ENCODE measurements at places on chromosomes 2 and 18. TPM values are rescaled to one million over a fixed set of nuclear protein-coding genes. Genes with fewer than 3 reads are reported as not detected.
A peak's percentile ranks its signal among the peaks of the same experiment; 100 is the strongest.

DNA sequence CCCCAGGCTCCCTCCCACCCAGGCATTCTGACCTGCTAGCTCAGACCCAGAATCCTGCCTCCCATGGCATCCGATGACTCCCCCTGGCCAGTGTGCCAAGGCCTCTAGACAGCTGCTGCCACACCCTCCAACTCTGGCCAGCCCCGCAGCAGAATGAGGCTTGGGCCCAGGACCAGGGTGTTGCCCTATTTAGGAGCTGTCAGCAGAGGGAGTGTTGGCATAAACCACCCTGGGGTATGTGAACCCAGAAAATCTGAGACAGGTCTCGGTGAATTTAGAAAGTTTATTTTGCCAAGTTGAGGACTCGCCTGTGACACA, 134.3 kb downstream of the KLHL29 start:
- no peak for DNase-seq

- no peak for DNase-seq
These were observed 239.8 kb upstream of the HS6ST1 start for GRCh38 chr2:128558441-128558840.

Gene NAT8
- total RNA-seq: not detected

DNA sequence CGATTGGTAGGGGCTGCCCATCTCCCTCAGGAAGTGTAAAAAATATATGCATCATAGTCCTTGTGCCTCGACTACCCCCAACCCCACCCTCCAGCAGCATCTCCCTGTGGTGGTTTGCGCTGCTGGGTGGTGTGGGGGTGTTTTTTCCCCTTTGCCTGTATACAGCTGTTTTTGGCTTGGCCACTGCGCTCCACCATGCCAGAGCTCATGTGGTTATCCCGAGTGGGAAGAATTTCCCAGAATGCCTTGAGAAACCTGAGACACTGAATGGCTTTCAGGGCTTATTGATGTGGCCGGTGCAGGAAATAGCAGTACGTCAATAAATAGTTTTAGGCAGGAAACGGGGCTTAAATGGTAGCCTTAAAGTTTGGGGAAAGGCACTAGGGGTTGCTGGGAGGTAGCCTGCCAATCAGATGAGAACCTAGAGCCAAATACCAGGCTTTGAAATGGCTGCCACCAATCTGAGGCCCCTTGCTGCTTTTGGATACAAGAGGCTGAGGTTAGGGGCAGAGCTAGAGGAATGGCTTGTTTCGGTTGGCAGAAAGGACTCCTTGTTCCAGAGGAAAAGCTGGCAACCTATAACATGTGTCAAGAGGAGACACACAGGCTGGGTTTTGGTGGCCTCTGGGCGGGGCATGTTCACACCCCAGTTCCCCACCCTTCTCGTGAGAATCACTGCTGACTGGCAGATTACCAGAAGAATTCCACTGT, 144.1 kb downstream of the SMAD7 start:
- peak; percentile 12 for DNase-seq

Gene CCDC74B
- total RNA-seq: not detected

GRCh38 chr2:56450047-56450446, 266.3 kb downstream of the CCDC85A start:
- DNase-seq: no peak

Gene KATNAL2
- total RNA-seq: 0.70 TPM

GRCh38 chr2:238513346-238513745, 86.6 kb downstream of the ASB1 start:
- no peak for DNase-seq

- no peak for DNase-seq
These were observed 461.6 kb downstream of the TXNL1 start for GRCh38 chr18:56176751-56177150.

DNA sequence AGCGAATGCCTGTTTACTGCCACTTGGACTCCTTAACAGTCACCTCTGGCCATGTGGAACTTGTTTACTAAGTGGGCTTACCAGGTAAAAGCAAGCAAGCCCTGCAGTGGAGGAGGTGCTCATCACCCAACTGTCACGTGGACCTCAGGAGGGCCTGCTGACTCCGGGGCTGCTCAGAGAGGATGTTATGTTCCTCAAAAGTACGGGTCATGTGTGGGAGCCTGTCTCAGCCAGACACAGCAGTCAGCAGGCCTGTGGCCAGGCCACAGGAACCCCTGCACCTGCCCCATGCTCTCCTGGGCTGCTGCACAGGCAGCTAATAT, 36.2 kb downstream of the AMER3 start:
- no peak for DNase-seq

GRCh38 chr2:149218497-149218896, 111.9 kb upstream of the LYPD6 start:
- DNase-seq: no peak

- DNase-seq: no peak
These were observed 58.6 kb downstream of the NCK2 start for GRCh38 chr2:105803337-105803736.

Gene TUBB8B
- not detected for total RNA-seq

Gene UGT1A3
- not detected for total RNA-seq
